Stimulated activated CD4-positive, alpha-beta T cell treated with anti-CD3 and anti-CD28 coated beads, Interleukin-1b, Interleukin-23, amount 100 ng/mL, for 1 hour (primary cell): ENCODE measurements at places on chromosomes 3 and 15.

- DNase-seq, result no peak
Measured at GRCh38 chr3:62870321-62870720, 4.9 kb downstream of the CADPS start.

- DNase-seq, result no peak
Measured at GRCh38 chr3:70973558-70973957, 610.0 kb downstream of the FOXP1 start.

GRCh38 chr3:158091531-158091930 lies 14.7 kb downstream of the SHOX2 start:
- DNase-seq, result no peak

GRCh38 chr15:101198800-101199199 lies 53.0 kb downstream of the CHSY1 start:
- no peak for DNase-seq

DNA sequence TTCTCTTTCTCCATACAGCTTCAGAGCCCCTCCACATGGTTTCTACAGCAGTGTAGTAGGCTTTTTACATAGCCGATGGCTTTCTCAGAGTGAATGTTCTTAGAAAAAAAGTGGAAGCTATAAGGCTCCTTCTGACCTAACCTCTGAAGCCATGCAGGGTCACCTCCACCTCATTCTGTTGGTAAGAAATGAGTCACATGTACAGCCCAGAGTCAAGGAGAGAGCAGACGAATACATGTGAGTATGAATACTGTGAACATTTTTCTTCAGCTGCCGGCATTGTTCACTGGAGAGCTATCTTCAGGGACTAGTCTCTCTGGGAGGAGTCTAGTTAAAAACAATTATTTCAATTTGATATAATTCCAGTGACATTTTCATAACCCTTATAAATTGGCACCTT lies 68.2 kb upstream of the THRB start:
- DNase-seq, result no peak

DNA sequence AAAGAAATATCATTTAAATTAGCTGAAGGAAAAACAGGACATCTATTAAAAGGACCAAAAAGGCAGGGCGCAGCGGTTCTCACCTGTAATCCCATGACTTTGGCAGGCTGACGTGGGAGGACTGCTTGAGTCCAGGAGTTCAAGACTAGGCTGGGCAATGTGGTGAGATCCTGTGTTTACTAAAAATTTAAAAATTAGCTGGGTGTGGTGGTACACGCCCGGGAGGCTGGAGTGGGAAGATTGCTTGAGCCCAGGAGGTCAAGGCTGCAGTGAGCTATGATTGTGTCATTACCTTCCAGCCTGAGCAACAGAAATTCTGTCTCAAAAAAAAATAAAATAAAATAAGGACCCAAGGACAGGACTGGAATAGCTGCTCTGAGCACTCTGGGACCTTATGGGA lies 16.2 kb upstream of the HERC1 start:
- no peak for DNase-seq
